SJCRH30 (cell line): ENCODE measurements at places on chromosomes 11 and 22.

DNA sequence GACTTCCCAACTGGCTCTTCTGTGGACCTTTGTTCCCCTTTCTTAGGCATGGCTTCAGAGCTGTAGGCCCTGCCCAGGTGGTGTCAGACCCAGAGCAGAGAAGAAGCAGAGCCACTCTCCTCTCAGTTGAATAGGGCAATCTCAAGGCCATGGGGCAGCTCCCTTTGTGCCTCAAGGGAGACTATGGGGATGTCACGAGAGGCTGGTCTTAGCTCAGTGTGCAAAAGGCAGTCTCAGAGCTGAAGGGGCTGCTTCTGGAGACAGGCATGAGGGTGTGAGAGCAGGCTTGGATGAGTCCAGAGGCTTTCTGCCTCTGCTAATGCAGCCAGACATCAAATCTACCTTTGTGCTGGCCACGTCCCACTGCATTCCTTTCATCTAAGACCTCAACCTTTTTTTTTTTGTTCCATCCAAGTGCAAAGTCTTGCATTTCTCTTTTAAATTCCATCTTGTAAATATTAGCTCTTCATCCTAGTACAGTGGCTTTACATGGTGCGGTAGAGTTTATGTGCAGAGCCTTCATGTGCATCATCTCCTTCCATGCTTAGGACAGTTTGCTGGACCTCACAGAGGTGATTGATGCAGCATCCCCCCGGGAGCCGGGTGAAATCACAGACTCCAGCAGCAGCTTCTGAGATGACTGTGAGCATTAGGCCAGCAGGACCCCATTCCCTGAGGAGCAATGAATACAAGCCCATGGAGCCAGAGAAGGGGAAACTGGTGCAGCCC is 34.2 kb upstream of the FCHSD2 start:
- no peak for DNase-seq

DNA sequence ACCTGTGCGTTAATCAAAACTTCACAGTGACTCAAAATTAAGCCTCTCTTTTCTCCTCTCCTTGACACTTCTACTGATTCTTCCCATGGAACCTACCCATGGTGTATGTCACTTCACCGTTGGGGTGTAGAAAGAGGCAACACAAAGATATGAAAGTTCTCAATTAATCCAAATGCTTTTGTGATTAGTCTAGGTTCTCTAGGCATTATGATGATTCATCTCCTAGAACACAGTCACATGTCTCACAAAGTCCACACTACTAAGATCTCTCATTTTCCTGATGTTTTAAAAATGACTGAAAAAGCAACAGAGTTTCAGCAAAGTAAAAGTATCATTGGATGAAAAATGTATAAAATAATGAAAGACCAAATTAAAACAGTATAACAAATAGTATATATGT is 13.7 kb upstream of the SCGB2A2 start:
- no peak for DNase-seq

DNA sequence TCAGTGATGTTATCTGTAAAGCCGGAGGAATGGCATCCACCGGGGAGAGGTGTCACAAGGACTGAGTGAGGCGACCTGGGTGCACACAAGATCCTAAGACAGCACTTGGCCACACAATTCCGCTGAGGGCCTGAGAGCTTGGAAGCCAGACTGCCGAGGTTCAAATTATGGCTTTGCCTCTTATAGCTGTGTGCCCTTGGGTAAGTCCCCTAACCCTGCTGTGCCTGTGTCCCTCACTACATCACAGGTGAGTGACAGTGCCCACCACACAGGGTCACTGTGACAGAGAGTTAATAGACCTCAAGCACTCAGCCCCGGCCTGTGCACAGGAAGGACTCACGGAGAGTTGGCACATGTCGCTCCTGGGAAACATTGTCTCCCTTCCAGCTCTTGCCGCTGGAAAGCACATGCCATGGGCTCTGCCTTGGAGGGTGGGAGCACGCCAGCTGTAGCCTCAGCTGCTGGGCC is 592 bp downstream of the RHOD start:
- DNase-seq, result no peak

DNA sequence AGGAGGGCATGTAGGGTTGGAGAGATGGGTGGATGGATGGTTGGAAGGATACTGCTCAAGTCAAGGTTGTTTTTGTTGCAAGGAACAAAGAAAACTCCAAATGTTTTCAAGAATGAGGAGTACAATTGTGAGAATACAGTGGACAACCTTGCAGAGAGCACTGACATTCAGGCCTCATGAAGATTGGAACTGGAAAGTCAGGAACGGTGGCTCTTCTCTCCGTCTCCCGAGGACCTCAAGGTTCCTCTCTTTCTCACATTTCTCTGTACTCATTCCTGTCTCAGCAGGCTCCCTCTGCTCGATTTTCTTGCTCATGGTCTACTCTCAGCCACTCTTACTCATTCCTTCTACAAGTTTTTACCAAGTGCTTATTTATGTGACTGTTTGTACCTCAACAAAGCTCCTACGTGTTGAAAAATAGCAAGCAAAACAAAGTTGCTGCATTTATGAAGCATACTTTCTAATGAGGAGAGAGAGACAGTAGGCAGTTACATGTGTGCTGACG is 97.6 kb downstream of the SWAP70 start:
- no peak for DNase-seq

GRCh38 chr11:8671193-8671612 is 11.3 kb downstream of the TRIM66 start:
- DNase-seq, result peak; percentile 24

GRCh38 chr22:33539902-33540751 is 380.1 kb downstream of the LARGE1 start:
- DNase-seq, result no peak

DNA sequence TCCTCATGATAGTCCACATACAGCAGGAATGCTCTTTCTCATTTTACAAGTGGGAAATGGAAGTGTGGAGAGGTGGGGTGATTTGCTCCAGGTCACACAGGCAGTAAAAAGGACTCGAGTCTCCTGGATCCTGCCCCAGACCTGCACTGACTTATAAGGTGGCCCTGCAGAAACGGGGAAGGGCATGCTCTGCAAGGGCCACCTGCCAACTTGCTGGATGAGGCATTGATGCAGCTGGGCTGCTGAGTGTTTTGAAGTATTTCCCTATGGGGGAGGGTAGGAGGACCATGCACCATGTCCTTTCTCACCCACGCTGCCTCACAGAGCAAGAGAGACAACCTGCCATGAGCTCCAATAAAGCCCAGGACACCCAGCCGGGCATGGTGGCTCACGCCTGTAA is 36.9 kb downstream of the OR6Q1 start:
- DNase-seq, result no peak

GRCh38 chr11:1138097-1138496 is 19.7 kb upstream of the MUC5AC start:
- no peak for DNase-seq

DNA sequence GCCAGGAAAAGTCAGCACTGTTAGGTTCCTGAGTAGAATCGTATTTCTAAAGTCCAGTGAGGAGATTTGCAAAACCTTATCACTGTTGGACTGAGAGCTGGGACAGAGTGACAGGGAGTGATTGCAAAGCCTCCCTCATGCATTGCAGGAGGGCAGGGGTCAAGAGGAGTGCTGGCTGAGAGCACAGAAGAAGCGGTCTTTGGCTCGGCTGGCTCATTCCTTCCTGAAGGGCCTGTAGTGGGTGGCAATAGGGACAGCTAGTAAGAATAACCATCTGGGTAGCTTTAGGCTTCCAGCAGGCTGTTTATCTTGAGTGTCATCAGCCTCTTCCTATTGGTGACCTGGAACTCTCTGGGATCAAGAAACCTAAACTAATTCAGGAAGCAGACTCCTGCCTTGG is 53.4 kb downstream of the CD44 start:
- no peak for DNase-seq

- DNase-seq, result peak; percentile 78
These were observed 6.5 kb upstream of the SPON1 start for GRCh38 chr11:13955971-13956421.

GRCh38 chr11:72294616-72295395 is 50.8 kb upstream of the PHOX2A start:
- DNase-seq, result no peak

DNA sequence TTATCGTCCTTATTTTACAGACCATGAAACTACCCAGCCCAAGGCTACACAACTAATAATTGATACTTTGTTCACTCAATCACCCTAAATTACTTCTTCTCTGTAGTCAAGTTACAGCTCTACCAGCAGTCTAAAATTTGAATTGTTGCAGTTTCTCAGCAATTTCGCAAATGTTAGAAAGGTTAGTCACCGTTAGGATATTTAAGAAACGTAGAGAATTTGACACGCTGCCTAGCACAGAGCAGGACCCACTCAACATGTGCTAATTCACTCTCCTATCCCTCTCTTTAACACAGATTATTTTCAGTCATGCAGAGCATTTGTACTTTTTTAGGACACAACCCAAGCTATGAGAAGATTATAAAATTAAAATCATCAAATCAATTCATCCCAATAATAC is 771.1 kb upstream of the LUZP2 start:
- peak; percentile 6 for DNase-seq

DNA sequence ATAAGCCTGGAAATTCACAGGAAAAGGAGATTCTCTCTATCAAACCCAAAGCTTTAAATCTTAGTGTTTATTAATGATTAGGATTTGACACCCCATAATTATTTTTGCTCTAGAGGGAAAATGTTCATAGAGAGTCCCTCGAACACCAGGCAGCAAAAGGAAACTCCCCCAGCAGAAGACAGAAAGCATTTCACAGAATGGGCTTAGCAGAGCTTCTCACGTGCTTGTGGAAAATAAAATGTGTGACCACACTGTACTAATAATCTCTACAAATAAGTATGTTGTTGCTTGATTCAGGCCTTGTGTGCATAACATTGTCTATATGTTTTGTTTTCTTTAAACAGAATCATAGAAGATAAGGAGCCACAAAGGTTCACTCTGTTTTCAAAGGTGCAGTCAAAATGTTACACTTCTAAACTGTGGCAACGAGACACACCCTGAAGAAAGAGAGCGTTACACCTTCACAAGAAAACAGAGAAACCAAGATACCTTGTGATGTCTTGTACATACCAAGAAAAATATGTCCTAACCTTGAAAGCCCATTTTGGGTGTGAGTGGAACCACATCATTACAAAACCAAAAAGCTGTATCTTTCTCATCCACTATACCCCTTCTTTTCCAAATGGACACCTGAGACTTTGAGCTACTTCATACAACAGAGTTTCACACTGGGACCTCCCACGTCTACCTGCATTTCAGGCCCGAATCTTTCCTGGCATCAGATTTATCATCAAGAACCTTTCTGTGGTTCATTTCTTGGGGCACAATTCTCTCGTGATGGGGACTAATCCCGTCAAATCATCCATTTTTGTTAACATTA is 282.5 kb downstream of the ETS1 start:
- DNase-seq, result no peak

DNA sequence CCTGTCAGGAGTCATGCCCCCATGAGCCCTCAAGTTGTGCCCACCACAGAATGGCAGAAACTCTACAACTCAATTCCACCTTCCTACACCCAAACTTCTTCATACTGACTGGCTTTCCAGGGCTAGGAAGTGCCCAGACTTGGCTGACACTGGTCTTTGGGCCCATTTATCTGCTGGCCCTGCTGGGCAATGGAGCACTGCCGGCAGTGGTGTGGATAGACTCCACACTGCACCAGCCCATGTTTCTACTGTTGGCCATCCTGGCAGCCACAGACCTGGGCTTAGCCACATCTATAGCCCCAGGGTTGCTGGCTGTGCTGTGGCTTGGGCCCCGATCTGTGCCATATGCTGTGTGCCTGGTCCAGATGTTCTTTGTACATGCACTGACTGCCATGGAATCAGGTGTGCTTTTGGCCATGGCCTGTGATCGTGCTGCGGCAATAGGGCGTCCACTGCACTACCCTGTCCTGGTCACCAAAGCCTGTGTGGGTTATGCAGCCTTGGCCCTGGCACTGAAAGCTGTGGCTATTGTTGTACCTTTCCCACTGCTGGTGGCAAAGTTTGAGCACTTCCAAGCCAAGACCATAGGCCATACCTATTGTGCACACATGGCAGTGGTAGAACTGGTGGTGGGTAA is at the start of gene OR52W1:
TSS of gene OR52W1 (plus strand) at position 51 of the 637 bp plus-strand sequence. CDS start at position 51, 0 bp downstream.
- DNase-seq, result no peak

DNA sequence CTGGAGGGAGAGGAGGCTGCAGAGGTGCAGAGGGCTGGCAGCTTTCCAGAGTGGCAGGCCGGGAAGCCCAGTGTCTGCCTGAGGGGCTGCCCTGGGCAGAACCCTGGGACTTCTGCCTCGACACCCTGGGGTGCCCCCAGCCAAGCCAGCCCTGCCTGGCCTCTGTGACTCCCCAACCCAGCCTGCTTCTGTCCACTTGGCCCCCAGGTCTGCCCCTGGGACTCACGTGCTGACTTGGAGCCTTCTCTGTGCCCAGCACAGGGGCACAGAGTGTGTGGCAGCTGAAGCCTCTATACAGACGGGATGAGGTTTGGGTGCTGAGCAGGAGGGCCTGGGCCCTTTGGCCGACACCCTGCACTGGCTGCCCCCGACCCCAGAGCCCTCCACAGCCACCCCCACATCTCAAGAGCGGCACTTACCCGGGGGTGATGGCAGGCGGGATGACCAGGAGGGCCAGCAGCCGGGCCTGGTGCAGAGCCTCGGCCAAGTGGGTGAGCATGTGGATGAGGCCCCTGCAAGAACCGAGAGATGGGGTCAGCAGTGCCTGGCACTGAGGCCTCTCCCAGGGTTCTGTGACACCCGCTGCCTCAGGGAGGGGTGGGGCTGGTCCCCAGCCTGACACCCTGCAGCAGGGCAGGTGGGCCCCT is 17.5 kb downstream of the CHID1 start:
- no peak for DNase-seq

GRCh38 chr11:103295704-103296103 is 186.5 kb downstream of the DYNC2H1 start:
- DNase-seq, result peak; percentile 2
